ENCODE measurements at places on chromosomes 13 and 19. TPM values are rescaled to one million over a fixed set of nuclear protein-coding genes. Genes with fewer than 3 reads are reported as not detected.

KLK4 gene
- polyA plus RNA-seq = not detected

ZNF730 gene
- polyA plus RNA-seq = 5.9 TPM

UBA52 gene
- 860 TPM for polyA plus RNA-seq

IGFL2 gene
- polyA plus RNA-seq = not detected

LILRB2 gene
- polyA plus RNA-seq = 0.85 TPM

ZNF83 gene
- 68.0 TPM for polyA plus RNA-seq

FOSB gene
- 88.2 TPM for polyA plus RNA-seq

ZNF350 gene
- 21.5 TPM for polyA plus RNA-seq

SERPINE3 gene
- 0.19 TPM for polyA plus RNA-seq

- DNase-seq = no peak
Observed at GRCh38 chr13:39209731-39210531, 171.7 kb downstream of the NHLRC3 start.

GRCh38 chr19:14198384-14199376, 7.3 kb downstream of the ADGRL1 start:
- no peak for DNase-seq

DNA sequence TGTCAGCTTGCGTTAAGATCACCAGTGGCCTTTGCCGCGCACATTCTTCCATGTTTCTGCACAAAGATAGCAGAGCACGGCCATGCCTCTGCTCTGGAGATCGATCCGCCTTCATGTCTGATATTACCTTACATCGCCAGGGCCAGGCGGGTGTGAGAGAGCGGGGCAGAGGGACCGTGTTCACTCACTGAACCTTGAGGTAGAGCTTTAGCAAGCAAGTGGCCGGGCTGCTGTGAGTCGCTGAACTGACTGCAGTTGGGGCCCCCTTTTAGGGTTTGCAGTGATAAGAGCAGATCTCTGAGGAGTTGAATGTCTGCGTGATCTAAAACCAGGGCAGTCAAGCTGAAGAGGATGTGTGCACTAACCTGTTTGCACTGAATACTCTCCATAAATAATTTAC, 275.4 kb upstream of the OBI1 start:
- DNase-seq = no peak

- DNase-seq = no peak
Observed at GRCh38 chr13:106036870-106037269, 498.6 kb downstream of the EFNB2 start.

DNA sequence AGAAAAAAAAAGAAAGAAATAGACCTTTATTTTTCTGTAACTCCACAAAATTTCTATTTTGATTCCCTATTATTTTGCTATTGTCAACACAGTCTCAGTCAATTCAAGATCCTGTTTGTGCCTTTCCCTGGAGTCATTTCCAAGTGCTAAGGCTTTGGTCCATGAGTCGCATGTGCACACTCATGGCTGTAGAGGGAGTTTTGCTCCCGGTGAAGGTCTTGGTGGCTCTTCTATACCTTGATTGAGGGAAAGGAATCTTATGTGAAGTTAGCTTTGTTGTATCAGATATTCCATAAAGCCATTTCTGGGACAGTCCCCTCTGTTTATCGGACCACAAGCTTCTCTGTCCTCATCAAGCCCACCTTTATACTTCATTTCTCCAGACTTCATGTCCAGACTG, 58.7 kb upstream of the ALOX5AP start:
- no peak for DNase-seq

DNA sequence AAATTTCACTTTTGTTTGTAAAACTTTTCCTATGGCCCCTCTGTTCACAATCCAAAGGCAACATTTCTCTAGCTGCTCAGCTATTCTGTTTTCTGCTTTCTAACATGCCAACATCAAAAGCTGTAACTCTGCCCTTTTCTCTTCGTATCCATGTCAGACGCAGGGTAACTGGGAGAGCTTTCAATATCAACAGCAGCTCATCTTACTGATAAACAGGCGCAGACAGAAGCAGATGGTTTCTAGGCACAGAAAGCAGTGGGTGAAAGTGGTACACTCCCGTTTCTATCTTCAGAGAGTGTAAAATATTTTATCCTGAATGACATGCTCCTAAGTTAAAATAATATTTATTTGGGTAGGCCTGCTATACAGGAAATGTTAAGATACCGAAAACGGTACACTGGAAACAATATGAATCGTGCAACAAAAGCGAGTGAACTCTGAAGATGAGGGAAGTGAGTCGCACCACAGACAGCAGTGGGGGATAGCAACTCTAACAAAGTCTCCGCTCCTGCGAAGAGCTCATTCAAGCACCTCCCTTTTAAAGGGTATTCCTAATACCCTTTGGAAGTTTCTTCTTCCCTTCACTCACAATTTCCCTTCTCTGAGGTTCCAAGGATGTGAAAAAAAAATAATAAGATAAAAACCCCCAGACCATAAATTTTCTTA, 798.3 kb downstream of the GPC5 start:
- DNase-seq = no peak
